ENCODE measurements at places on chromosomes 11 and 22.
A peak's percentile ranks its signal among the peaks of the same experiment; 100 is the strongest.

GRCh38 chr11:31779374-31779791 is 31.7 kb downstream of the PAX6 start:
- peak; percentile 66 for DNase-seq

- no peak for DNase-seq
Observed at GRCh38 chr11:24373516-24373915, 123.3 kb upstream of the LUZP2 start.

- DNase-seq: no peak
Observed at GRCh38 chr11:47991894-47992293, 11.5 kb downstream of the PTPRJ start.

DNA sequence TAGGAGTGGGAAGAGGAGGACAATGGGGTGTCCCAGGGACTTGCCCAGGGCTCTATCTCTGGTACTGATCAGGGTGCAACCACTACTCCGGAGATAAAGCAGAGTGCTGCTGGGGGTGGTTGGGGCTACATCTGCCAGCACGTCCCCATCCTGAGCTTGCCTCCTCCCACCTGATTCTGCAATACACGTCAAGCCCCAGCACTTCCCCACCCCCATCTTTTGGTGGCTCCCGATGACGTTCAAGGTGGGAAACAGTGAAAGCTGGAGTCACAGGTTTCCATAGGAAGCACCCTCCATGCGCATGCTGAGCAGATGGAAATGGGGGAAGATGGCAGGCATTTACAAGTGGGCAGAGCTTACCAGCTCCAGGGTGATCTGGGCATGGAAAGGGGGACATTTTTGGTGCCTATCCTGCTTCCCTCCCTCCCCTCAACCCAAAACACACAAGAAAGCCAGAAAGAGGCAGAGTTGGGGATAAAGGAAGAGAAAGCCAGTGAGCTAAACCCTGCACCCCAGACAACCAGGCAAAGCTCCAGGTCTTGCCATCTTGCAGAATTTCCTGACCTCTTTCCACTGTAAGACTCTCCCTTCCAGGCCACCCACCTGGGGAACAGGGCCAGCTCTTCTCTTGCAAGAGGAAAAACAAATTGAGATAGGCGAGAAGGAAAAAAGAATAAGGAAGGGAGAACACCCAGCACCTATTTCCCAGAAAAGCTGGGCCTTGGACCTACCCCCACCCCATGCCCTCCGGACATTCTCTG is 15.8 kb downstream of the SYT7 start:
- DNase-seq: no peak

- no peak for DNase-seq
Observed at GRCh38 chr11:134585666-134586610, 173.9 kb upstream of the B3GAT1 start.

GRCh38 chr22:48632646-48633246 is 1194.9 kb downstream of the BRD1 start:
- DNase-seq: no peak

DNA sequence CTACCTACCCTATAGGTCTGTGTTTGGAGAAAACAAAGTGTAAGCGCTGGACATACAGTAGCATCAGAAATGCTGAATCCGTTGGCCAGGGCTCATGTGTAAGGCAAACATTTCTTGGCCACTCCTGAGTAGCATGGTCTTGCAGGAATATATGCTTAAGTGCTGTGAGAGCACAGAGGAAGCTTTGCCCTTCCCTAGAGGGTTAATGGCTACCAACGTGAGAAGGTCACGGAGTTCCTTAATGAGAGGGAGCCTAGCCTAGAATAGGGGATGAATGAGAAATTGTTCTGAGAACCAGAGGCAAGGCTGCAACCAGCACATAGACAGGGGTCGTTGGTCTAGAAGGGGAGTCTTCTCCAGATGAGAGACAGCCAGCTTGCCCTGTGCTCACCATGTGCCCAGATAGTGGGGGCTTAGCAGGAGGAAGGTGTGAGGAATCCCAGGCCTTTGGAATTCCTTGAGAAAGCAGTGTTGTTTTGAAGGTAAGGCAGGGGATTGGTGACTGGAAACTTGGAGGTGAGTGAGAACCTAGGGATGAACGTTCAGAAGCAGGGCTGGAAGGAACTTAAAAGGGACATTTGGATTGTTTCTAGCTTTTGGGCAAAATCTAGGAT is 29.5 kb downstream of the RCOR2 start:
- DNase-seq: no peak

DNA sequence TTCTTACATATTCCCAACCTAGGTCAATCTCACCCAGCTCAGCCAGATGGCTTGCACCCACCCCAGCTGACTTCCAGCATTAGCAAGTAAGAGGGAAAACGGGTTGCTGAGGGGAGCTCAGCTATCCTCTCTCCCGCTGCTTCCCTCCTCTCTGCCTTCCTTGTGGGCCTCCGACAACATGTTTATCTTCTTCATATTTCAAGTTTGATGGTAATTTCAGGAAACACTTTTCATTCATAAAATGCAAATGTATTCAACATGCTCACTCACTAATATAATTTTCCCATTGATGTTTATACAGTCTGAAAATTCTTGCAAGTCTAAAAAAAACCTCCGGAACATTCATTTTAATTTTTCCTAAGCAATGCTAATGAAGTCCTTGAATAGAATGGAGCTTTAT is 372.5 kb upstream of the B3GAT1 start:
- DNase-seq: no peak

DNA sequence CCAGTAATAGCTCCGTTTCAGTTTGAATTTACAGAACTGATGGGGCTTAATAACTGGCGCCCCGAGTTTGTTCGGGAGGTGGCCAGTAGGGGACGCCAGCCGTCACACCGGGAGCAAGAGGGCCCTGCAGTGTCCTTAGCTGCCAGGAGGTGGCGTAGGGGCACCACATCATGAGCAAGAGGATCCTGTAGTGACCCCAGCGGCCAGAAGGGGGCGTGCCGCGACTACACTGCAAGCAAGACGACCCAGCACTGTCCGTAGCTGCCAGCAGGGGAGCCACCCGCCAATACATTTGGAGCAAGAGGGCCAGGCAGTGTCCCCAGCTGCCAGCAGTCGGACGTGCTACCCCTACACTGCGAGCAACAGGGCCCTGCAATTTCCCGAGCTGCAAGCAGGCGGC is 663.7 kb upstream of the B3GAT1 start:
- DNase-seq: peak; percentile 58

DNA sequence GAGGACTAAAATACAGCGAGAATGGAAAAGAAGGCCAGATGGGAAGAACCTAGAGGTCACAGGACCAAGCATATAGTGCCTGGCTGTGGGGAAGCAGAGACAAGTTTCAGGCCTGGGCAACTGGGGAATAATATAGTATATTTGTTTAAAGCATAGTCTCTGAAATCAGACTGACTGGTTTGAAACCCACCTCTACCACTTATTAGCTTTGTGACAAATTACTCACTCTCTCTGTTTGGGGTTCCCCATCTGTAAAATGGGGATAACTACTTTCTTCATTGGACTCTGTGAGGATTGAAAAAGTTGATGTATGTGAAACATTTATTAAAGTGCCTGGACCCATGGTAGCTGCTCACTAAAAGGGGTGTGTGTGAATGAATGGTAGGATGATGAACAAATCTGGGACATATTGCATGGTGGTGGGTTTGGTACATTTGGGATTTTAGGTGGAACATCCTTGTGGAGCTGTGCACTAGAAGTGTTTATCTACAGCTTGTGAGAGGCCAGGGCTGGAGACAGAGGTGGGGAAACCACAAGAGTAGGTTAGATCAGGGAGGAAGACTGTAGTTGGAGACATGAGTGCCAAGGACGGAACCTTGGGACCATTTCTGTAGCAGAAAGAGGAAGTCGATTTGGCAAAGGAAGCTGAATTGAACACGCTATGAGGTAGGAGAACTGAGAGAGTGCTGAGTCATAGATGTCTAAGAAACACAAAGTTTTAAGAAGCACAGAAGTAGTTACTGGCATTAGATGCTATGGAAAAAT is 52.6 kb downstream of the SWAP70 start:
- DNase-seq: peak; percentile 27

- no peak for DNase-seq
Observed at GRCh38 chr11:12179019-12179418, 68.6 kb downstream of the MICAL2 start.

GRCh38 chr11:111541254-111542061 is 938 bp downstream of the LAYN start:
- DNase-seq: peak; percentile 91

GRCh38 chr11:10558288-10558687 is 10.2 kb downstream of the LYVE1 start:
- no peak for DNase-seq

DNA sequence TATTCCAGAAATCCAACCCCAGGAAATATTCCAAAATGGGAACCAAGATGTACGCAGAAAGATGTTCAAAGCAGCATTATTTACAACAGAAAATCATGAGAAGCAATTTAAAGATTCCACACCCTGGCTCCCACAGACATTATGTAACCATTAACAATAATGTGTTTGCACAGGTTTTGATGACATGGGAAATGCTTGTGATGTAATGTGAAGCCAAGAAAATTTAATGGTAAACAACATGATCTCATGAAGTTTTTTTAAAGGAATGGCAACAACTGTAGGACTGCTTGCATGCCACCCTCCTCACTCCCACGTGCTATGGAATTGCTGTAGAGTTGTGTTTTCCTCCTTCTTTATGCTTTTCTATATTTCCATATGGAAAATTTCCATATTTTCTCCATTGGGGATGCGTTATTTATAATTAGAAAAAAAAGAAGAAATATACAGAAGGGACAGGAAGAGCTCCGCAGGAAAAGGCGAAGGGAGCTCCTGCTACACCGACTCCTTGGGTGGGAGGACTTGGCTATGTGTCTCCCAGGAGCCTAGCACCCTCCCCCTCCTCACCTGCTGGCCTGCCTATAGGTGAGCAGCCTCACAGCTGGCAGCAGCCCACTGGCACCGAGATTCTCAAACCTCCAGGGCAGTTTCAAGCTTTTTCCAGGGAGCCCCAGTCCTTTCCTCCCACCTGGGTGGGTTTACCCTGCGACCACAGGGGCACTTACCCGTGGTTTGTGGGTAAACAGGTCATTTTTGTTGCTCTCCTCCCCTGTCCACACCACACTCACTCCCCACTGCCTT is 20.9 kb downstream of the LRFN4 start:
- DNase-seq: peak; percentile 22

DNA sequence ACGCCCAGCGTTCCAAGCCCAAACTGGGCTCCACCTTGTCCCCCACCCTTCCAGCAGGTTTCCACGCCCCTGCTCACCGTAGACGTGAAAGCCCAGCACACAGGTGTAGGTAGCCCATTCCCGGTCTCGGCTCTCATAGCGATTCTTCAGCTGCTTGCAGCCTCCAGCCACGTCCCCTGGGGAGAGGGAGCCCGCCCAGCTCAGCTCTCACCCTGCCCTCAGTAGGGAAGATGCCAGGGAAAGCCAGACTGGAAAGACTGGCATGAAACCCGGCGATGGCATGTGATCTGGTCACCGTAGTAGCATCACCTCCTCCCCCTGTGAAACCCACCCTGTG is 1.4 kb upstream of the MTA2 start:
- DNase-seq: no peak

DNA sequence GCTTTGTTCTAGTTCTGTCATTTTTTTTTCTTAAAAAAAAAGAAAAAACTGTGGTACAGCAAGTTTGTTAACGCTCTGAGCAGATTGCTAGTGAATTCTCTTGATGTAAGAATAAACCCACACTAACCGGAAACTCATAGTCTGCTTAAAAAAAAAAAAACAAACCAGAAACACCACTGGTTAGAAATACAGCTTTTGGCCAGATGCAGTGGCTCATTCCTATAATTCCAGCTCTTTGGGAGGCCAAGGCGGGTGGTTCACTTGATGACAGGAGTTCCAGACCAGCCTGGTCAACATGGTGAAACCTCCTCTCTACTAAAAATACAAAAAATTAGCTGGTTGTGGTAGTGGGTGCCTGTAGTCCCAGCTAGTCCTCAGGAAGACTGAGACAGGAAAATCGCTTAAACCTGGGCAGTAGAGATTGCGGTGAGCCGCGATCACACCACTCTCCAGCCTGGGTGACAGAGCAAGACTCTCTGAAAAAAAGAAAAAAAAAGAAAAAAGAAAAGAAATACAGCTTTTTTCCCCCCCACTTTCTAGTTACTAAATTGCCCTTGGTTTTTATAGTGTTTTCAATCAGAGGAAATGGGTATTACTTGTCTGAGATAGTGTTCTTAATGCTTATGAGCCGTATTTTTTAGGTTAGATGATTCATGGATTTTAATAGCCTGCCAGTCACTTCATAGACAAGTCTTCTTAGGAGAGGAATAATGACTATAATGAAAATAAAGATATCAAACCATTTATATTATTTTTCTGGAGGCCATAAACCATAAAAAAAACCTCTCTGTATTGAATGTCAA is 222.8 kb downstream of the DDX10 start:
- peak; percentile 34 for DNase-seq

- peak; percentile 92 for DNase-seq
Observed at GRCh38 chr11:96464700-96465307, 75.0 kb downstream of the JRKL start.

DNA sequence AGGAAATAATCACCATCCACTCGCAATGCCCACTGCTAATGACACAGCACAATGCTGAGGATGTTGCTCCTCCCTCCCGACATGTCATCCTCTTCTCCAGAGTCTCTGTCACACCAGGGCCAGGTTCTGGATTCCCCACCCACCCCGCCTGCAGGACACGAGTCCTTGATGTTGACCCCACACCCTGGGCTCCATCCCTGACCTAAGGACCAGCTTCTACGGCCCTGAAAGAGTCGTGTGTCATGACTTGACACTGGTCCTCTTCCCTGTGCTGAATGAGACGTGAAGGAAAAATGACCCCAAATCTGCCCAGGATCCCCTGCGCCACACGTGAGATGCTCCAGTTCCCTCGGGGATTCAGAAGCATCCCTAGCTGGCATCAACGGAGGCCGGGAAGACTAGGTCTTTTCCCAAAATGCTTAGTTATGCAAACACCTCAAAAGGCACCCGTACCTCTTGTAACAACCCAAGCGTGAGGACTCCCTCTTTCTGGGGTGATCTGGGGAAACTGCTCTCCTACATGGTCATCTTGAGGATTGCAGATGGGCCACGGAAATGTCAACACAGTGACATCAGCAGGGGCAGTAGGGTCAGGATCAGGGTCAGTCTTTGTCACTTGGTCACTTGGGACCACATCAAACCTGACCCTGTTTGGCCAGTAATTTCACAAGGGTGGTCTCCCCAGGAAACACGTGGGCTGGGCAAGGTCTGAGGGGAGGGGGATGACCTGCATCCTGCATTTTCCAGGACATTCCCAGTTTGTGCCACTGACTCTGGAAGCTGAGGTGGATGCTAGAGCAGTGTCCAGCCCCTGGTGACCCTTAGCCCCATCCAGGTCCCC is 42.0 kb downstream of the IGLL5 start:
- DNase-seq: no peak

- DNase-seq: no peak
Observed at GRCh38 chr11:3120071-3120792, 44.9 kb downstream of the OSBPL5 start.

DNA sequence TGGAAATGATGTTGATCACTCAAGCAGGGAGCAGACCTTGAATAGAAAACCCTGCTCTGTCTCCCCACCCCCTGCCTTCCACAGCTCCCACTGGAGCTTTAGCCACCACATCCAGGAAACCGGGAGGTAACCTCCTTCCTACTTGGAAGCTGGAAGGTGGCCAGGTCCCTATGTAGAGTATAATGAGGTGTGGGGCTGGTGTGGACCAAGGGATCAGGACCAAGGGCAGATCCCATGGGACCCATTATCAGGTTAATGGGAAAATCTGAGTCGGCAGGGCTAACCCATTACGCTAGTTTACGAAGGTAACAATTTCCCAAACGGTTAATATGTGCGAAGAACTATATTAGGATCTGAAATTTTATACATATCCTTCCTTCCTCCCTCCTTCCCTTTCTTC is 321.9 kb downstream of the MIAT start:
- no peak for DNase-seq

All from adipocyte (in vitro differentiated cells).